ENCODE measurements at places on chromosomes 11 and 22.

DNA sequence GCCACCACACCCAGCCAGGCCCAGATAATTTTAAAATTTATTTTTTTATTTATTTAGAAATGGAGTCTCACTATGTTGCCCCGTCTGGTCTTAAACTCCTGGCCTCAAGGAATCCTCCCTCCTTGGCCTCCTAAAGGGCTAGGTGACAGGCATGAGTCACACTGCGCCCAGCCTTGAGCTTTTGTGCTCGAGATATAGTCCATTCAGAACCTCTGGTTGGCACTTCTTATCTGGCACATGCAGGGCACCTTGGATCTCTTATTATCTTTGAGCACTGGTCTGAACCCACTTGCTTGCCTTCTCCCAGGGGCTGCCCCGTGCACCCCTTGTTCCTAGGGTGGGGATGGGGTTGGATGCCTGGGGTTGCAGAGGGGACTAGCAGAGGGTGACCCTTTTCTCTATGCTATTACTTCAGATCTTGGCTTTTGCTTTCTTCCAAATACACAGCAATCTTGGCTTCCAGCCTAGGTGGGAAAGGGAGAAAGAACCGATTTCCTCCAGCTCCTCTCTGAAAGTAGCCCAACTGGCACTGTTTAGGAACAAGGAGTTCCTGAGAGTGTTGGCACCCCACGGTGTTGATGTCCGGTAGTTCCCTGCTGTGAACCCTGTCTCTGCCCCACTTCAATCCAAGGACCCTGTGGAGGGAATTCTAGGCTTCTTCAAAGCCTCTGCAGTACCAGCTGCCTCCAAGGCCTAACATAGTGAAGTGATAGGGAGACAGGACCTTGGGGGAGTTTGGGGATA, 1.3 kb upstream of the SLC3A2 start:
- DNase-seq: no peak

DNA sequence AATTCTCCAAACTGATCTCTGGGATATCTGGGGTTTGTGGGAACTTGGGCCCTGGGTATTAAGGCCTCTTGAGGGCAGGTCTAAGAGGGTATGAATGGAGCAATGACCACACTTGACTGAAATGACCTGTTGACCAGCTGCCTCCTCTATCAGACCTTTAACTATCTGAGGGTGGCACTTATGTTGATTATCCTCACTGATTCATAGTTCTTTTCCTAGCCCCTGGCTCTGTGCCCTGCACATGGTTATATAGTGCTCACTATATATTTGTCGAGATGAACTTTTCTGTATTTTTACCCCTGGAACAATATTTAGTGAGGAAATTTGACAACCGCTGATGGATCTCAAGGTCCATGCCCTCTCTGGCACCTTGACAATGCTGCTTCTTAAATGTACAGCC, 305.5 kb upstream of the PLET1 start:
- DNase-seq: no peak

- DNase-seq: no peak
Measured at GRCh38 chr11:117717485-117718314, 79.3 kb downstream of the DSCAML1 start.

DNA sequence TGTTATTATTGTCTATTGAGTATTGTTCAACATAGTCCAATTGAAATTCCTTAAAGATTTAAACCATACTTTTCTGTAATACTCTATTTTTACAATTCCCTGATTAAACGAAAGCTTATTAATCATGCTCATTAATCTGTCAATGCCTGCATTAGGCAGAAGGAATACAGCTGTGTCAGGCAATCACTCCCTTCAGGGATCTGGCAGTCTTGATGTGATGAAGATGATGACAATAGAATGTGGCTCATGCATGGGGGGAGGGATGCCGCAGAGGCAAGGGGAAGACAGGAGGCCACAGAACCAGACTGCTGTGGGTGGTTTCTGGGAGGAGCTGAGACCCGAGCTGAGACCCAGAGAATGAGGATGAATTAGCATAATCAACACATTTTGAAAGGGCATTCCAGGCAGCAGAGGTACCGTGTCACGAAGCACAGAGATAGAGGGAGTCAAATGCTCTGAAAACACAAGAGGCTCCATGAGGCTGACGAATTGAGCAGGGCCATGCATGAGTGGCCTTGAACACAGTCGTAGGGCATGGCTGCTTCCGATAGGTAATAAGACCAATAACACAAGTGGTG, 1075.5 kb downstream of the OPCML start:
- DNase-seq: no peak

GRCh38 chr11:88420165-88420791, 82.7 kb upstream of the CTSC start:
- DNase-seq: no peak

DNA sequence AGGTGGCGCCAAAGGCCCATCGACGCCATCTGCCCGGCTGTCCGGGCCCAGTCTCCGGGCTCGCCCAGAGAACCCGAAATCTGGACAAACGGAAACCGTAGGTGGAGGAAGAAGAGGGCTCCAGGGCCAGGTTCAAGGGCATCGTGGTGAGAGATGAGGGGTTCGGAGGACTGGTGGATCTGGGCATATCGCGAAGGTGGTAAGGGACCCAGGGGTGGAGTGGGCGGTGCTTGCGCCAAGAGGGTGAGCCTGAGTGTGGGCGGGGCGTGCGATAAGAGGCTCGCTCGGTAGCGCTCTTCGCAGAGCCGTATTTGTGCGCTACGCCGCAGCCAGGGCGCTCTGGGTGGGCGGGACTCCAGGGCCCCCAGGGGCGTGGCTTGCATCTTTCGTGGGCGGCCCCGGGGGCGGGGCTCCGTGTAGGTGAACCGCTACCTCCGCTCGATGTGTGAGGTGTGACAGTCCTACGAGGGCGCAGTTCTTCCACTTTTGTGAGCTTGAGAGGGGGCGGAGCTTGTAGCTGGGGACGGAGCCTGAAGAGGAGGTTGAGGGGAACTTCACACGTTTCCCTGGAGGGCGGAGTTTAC, 4.8 kb downstream of the CD248 start:
- peak; percentile 94 for DNase-seq

GRCh38 chr11:114155116-114155515, 95.6 kb downstream of the ZBTB16 start:
- no peak for DNase-seq

DNA sequence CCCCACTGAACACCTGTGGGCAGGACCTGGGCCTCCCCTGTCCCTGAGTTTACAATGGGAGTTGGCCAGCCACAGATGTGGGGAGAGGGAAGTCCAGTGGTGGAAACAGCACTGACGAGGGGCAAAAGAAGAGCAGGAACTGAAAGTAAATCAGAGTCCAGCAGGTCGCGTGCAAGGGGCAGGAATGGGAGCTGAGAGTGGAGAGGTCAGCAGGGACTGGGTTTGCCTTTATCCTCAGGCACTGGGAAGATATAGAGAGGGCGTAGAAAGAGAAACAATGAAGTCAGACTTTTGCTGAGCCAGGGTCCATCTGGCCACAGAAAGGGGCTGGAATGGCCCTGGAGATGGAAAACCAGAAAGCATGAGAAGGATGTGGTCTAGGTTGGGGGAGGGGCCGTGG, 8.5 kb downstream of the P2RY6 start:
- peak; percentile 48 for DNase-seq

GRCh38 chr11:120254788-120255518, 15.0 kb downstream of the POU2F3 start:
- DNase-seq: no peak

DNA sequence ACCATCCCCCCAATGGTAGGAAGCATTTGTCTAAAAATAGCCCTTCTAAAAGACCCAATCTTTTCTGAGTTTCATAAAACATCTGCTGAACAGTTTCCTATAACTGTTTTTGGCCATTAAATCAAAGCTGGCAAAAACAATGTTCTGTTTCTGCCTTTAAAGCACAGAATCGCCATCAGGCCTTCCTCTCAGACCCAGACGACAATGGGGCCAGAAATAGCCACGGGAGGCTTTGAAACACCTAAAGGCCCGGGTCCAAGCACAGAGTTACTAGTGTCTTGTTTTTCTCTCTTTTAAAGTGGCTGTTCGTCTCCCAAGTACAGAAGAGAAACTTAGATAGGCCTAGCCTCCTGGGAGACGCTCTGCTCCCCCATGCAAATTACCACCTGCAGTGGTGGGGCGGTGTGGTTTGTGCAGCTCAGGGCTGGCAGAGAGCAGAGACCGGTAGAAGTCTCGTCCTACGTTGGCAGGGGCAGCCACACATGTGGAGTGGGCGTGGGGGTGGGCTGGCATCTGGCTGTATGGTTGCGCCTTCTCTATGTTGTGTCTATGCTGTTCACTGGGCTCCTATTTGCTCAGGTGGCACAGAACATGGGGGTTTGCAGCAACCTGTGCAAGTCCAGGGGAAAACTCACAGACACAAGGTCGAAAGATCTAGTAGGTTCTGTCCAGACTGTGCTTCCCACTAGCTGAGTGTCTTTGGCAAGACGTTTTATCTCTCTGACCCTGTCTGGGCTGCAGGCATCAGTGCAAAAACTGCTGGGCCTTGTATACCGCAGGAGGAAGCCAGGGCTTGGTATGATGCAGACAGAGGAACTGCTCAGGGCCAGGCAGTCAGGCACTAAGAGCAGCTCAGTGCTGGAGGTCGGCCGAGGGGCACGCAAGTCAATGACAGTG, 23.6 kb upstream of the ETS1 start:
- no peak for DNase-seq
